ENCODE measurements at places on chromosomes 4 and X.

DNA sequence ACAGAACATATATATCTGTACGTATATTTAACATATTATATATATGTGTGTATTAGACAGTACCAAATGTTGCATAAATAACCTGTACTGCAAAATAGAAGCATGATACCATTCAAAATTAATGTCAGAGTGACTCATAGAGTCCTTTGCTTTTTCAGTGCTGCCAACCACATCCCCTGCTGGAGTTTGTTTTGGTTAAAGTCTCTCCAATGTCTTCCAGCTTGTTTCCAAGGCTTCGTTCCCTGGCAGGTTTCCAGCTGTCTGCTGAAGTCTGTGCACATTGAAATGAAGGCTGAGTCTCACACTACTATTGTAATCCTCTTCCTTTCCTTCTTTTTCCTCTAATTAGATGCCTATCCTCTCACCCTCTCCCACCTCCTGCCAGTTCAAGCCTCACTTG is 14.9 kb downstream of the NRK start:
- DNase-seq, result no peak

GRCh38 chr4:153019906-153020305 is 83.8 kb downstream of the FHDC1 start:
- no peak for DNase-seq

GRCh38 chr4:17664755-17665154 is 50.3 kb downstream of the MED28 start:
- no peak for DNase-seq

DNA sequence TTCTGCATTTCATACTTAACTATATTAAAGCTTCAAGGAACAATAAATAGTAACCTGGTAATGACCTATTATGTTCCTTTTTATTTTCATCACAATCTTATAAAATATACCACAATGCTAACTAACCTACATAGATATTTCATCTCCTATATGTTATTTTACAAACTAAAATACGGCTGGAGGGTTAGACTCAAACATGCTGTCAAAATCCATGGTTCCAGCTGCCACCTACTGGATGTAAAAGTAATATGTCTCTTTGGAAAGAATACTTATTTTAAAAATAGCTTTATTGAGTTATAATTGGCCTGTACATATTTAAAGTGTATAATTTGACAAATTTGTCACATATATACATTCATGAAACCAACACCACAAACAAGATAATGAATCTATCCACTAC is 15.0 kb downstream of the RGN start:
- peak; percentile 20 for DNase-seq

- peak; percentile 7 for DNase-seq
Measured at GRCh38 chrX:130895299-130895698, 7.7 kb downstream of the ENOX2 start.

DNA sequence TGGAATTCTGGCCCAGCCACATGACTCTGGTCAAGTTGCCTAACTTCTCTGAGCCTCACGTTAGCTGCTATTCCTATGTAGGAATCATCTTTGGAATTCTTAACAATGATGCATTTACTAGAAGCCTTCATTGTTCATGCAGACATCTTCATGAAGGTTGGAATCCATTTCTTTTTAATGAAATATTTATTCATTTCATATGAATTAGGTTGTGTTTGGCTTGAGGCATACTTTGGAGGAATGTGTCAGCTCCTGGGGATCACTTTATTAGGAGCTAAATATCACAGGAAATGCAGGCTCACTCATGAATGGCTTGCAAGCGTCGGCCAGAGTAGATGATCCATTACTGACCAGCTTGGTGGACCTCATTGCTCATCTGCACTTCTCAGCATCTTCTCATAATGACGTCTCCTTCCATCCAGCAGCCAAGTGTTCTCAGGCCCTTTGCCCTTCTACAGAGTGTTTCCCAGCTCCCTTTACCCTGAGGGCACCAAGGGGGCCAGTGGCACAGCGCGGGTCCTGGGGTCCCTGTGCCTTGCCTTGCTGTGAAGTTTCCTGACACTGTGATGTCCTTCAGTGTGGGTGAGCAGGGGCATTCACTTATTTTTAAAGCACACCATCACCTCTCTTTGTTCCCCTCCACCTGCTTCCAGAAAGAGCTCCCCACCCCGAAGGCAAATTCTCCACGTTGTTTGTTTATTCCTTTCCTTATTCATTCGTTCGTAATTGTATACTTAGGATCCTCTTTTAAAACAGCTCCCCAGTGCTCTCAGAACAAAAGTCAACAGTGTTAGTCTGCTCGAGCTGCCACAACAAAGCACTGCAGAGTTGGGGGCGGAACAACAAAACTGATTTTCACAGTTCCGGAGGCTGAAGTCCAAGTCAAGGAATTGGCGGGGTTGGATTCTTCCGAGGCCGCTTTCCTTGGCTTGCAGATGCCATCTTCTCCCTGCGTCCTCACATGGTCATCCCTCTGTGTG is 106.8 kb downstream of the STK32B start:
- DNase-seq, result peak; percentile 76

DNA sequence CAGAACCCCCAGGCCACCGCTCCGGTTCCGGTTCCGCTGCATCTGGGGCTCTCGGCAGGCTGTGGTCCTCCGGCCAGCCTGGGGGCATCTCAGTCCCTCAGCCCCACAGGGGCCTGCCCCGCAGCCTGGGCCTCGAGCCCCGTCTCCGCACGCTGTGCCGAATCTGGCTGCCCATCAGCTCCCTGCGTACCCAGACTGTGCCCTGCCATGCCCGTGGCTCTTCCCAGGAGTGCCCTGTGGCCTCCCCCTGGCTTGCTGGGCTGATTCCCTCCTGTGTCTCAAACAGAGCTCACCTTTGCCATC is 830 bp upstream of the MSANTD1 start:
- DNase-seq, result no peak

Measured in AG20443 (cell line).